NCI-H774 (cell line): ENCODE measurements at places on chromosomes 2 and 18.

GRCh38 chr2:84652431-84652830 is 136.1 kb downstream of the DNAH6 start:
- no peak for DNase-seq

GRCh38 chr18:31546476-31546875 is 45.2 kb upstream of the TTR start:
- no peak for DNase-seq

- no peak for DNase-seq
Observed at GRCh38 chr2:159129824-159130223, 156.7 kb downstream of the WDSUB1 start.

DNA sequence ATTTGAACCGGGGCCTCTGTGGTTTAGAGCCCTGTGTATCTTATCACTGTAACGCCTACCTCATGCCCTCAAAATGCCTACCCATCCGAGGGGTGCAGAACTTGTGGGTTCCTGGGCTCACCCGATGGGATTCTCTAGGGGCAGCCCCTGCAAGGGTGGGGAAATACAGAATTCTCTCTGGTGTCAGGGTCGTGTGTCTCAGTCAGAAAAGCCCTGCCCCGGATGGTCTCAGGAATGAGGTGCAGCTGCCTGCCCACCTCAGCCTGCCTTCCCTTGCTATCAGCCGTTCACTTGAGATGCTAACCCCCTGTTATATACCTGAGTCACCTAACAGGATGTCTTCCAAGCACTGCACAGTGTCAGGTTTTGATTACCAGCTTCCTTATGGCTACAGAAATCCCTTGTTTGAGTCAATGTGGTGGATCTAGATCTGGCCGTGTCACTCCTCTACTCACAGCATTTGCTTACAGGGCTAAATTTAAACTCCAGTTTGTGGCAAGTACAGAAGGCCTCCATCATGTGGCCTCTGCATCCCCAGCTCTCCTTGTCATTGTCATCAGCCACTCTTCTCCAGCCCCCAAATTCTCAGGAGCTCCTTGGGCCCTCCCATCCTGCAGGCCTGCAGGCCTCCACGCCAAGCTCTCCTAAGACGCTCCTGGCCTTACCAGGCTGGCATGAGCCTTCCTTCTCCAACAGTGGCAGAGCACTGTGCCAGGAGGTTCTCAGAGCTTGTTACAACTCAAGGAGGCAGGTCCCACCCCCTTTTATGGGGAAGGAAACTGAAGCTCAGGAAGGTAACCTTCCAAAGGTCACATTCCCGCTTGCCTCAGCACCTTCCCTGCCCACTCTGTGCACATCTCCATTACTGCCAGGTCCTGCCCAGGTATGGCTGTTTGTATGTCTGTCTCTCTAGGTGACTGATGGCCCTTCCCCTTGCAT is 14.3 kb upstream of the MAP3K2 start:
- DNase-seq: no peak

- no peak for DNase-seq
Observed at GRCh38 chr18:31490387-31490786, 7.6 kb upstream of the DSG2 start.

DNA sequence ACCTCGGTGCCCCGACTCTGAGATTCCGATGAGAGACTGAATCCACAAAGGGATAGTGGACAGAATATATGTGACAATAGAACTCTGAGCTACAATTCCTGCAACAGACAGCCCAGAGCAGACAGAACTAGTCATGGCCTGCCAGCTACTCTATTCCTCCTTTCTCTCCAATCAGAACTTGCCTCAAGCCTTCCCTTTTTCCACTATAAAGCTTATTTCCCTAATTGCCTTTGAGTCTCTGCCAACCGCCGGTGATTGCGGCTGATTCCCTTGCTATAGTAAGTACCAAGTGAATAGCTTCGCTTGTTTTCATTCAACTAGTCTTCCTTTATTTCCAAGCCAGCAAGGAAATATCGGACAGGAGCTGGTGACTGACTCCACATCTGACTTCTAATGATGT is 96.8 kb downstream of the DSC3 start:
- no peak for DNase-seq

DNA sequence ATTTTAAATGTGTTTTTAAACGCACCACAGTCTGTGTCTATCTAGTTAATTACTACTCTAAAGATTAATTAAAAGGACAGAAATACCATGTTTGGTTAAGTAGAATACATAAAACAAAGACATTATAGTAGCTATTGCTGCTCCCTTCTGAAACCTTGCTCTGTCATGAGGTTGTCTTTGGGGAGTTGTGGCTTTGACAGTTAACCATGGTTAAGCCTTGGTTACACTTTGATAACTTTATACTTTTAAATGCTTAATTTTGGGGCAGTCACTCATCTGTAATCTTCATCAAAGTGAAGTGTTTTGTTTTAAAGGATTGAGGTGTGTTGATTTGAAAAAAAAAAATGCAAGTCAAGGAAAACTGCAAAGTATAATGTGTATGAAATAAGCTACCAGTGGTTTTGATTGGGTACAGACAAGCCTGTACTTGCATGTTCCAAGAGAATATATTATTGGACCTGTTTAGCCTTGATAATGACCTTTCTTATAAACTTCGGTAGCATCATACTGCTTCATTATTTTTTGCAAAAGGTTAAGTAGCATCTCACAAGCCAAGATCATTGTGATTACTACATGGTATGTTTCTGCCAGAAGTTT is 29.8 kb upstream of the TBR1 start:
- DNase-seq: no peak

DNA sequence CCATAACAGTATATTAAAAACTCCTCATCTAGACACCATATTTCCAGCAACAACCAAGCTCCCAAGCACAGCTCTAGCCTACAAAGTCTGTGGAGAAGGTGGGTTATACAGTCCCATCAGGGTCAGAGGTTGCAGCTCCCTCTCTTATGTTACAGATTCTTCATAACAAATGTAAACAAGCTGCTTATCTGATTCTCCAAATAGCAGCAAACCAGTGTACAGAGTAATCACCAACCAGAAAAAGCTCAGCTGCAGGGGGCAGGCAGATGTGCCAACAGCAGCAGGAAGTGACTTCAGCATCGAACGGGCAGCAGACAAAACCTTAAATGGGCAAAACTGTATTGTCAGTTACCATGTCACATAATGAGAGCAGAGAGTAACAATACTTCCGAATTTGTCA is 52.9 kb upstream of the NABP1 start:
- DNase-seq: no peak

DNA sequence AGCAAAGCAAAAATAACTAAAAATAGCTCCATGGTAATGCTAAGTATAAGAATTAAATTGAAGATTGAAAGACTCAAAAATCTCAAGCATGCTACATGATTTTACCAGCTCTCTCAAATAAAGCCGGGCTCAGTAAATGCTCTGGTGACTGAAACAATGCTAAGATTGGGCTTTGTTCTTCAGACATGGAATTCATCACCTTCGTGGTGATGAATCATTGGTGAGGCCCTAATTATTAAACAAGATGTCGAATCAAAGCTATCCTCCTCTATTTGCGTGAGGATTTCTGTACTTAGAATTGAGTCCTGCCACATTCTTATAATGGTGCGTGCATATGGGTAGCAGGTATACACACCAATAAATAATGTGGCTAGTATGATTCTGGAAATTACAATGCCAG is 58.8 kb upstream of the LRRTM1 start:
- DNase-seq: no peak

- no peak for DNase-seq
Observed at GRCh38 chr2:59588286-59588685, 965.2 kb downstream of the BCL11A start.

- no peak for DNase-seq
Observed at GRCh38 chr2:11680182-11680900, 10.3 kb upstream of the NTSR2 start.

DNA sequence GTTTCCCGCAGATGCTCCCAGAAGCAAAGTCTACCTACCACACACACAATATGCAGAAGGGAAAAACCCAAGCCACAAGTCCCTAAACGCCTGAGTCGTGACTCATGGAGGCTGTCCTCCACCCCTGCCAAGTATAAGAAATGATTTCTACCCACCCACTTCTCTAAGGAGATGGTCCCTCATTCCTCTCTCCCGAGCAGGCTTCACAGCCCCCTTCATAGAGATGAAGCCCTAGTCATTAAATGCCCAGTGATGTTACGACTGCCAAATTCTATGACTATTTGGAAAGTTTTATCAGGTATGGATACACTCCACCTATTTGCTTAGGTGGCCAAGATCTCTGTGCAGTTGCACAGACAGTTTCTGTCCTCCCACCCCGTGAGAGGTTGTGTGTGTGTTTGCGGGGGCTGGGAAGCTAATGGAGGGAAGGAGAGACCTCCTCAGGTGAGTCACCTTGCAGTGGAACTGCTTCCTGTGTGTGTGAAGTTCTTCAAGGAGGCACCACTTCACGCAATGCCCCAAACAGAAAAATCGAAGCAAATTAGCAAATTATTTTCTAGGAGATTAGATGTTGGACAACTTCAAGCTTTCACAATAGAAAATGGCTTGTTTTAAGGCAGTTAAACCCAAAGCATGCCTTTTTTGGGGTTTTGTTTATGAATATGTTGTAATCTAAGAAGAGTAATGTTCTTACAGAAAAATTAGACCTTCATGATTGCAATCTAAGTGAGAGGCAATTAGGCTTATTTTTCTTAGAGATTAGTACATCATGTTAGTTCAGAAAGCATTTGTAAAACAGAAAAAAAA is 175.2 kb downstream of the TGIF1 start:
- no peak for DNase-seq

GRCh38 chr2:3422161-3422779 is 42.8 kb downstream of the TRAPPC12 start:
- DNase-seq: no peak

DNA sequence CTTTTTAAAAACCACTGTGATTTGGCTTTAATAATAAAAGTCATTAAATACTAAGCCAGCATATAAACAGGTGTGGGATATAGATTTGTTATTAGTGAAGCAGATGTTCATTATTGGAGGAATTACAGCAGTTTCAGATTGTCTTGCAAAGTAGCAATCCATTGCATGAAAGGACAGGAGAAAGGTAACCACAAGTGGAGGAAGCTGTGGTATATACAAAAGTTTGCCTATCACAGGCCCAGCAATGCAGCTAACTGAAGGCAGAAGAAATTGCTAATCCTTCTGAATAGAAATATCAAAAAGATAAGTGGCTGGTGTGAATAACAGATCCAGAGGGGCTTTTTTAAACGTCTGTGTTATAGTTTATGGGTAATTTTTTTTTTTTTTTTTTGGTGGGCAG is 199.4 kb downstream of the ZNF385B start:
- DNase-seq: no peak

- no peak for DNase-seq
Observed at GRCh38 chr2:113088213-113088992, 20.6 kb downstream of the IL1F10 start.

- peak; percentile 60 for DNase-seq
Observed at GRCh38 chr18:33957707-33958106, 267.0 kb downstream of the NOL4 start.

GRCh38 chr2:135004005-135004746 is 43.1 kb downstream of the MAP3K19 start:
- peak; percentile 78 for DNase-seq

GRCh38 chr2:10520154-10520553 is 72.0 kb upstream of the ODC1 start:
- DNase-seq: no peak

DNA sequence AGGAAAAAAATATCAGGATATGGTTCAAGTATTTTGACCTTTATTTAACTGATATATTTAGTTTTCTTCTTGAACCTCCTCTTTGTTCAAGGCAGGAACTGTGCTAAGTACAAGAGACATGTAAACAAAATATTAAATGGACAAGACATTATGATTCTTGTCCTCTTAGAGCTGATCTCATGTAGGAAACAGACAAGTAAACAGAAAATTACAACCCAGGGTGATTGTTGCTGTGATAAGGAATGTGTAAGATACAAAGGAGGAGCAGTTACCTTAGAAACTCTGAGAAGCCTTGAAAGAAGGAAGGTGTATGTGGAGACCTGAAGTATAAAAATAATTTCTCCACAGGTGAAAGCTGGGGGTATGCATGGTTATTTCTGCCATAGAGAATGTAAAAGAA is 12.9 kb downstream of the RBM45 start:
- no peak for DNase-seq

DNA sequence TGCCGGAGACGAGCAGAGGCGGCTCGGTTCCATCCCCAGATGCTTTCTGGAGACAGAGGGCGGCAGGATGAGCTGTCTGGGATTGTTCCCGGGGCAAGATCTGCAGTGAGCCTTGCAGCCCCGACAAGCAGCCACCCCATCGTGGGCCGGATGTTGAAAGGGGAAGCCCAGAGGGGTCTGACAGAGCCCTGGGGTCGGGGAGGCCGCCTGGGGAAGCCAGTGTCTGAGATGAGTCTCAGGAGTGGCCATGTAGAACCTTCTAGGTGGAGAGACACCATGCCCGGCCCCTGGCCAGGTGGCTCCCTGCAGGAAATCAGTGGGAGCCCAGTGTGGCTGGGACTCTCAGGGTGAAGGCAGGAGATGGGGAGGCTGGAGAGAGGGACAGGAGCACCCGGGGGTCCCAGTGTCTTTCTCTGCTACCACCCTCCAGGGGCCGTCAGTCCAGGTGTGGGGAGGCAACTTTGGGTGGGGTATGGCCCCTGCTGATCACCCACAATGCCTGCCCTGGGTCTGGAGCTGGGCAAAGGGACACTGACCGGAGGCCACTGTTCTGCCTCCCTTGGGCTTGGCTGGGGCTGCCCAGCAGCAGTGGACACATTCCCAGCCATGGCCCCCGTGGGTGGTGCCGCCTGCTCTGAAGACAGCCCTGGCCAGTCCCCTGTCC is 128.3 kb upstream of the HS6ST1 start:
- no peak for DNase-seq

DNA sequence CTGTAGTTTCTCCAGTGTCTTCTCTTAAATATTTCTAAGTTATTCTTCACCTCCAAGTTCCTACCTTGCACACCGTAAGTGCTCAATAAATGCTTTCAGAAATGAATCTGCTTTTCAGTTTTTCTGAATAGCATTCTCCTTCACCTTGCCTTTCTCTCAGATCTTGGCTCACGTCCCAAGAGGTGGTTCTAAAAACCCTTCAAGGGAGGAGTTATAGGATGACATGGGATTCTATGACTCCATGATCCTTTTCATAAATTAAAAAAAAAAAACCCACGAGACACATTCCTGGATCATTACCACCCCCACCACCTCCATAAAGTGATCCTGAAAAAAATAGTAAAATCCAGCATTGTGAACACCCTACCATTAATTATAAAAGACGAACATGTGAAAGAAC is 11.7 kb downstream of the KCTD1 start:
- no peak for DNase-seq

GRCh38 chr2:2901384-2902345 is 476.0 kb downstream of the EIPR1 start:
- DNase-seq: no peak
